Left ventricle myocardium superior (tissue), 1 donor: ENCODE measurements at places on chromosomes 7 and 10.

- no peak for DNase-seq
Measured at GRCh38 chr7:12638851-12639456, 48.5 kb upstream of the ARL4A start.

- peak; percentile 33 for DNase-seq
Measured at GRCh38 chr10:80382989-80383388, 25.4 kb upstream of the PRXL2A start.

DNA sequence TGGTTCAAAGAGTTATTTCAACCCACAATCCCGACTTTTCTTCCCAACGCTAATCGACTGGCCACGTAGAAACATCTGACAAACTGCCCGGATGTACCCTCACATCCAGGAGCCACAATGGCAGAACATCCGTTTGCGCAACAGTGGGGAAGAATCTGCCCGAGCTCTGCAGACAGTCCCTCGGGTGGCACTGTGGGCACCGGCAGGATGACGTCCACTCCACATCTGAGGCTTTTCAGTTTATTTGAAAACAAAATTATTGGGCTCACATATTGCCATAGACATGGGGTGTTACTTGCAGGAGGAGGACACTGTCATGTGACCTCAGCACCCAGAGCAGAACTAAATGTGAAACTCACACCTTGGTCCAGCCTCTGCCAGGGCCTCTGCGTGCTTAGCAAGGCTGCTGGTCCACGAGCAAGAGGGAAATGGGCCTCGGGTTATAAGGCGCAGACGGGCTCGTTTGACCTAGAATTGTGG, 84.1 kb downstream of the MKI67 start:
- DNase-seq = no peak

- no peak for DNase-seq
Measured at GRCh38 chr10:132064771-132065437, 842 bp upstream of the JAKMIP3 start.

DNA sequence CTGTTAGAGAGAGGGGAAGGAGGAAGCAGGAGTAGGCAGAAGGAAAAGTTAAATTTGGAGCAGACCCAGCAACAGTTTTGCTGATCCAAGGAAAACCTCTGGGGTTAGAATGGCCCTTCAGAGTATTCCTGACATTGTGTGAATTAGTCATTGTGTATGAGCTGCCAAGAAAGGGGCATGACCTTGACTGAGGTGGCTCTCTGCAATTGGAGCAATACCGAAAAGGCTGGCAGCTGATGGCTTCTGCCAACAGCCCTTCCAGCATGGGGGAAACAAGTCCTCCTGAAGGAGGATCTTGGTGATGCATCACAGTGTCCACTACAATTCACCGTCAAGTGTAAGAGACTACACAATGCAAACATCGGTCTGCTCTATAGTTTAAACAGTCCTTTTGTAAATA, 20.6 kb upstream of the WASL start:
- DNase-seq = no peak

GRCh38 chr10:78181381-78182055, 147.9 kb downstream of the RPS24 start:
- DNase-seq = no peak

GRCh38 chr10:64528294-64529002, 1007.2 kb downstream of the REEP3 start:
- DNase-seq = no peak

DNA sequence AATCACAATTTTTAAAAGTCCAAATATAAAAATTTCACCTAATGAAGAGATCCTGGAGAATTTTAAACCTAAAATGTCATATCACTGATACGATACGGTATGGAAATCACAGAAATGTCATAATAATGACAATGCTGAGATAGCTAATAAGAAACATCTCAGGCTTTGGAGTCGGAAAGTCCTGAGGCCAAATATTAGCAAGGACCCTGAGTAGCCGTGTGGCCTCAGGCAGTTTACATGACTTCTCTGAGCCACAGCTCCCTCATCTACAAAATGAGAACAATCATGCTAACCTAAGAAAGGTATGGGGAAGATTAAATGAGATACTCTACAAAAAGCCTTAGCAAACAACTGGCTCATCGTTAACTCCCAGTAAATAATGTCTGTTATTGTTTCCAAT, 100.9 kb upstream of the NEBL start:
- no peak for DNase-seq
